ENCODE measurements at places on chromosomes 7 and 10.

- no peak for DNase-seq
Observed at GRCh38 chr10:16788125-16788524, 29.1 kb downstream of the RSU1 start.

GRCh38 chr10:22379059-22379458, 33.8 kb downstream of the SPAG6 start:
- no peak for DNase-seq

DNA sequence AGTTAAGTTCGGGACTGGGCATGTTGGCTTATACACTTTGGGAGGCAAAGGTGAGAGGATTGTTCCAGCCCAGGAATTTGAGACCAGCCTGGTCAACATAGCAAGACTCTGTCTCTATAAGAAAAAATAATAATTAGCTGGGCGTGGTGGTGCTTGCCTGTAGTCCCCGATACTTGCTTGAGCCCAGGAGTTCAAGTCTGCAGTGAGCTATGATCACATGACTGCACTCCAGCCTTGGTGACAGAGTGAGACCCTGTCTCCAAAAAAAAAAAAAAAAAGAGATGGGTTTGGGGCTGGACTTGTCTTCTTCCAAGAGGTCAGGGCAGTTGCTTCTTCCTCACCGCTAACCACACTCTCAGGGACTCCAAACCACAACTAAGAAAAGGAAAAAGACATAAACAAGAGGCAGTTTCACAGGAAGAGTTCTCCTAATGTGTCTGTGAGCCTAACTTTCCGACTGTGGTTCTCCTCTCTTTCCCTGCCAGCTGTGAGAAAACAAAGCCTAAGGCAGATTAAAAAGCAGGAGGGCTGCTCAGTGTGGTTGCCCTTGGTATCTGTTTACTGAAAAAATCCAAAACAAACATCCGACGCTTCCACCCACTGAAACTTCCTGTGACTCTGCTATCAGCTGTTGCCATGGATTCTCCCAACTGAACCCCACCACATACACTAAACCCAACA, 2.4 kb upstream of the SERPINE1 start:
- DNase-seq = no peak

GRCh38 chr10:95841661-95842498, 65.9 kb upstream of the CC2D2B start:
- no peak for DNase-seq

GRCh38 chr10:61821153-61821552, 80.3 kb upstream of the ARID5B start:
- DNase-seq = no peak

- no peak for DNase-seq
Observed at GRCh38 chr7:28685644-28686417, 272.3 kb downstream of the TRIL start.

DNA sequence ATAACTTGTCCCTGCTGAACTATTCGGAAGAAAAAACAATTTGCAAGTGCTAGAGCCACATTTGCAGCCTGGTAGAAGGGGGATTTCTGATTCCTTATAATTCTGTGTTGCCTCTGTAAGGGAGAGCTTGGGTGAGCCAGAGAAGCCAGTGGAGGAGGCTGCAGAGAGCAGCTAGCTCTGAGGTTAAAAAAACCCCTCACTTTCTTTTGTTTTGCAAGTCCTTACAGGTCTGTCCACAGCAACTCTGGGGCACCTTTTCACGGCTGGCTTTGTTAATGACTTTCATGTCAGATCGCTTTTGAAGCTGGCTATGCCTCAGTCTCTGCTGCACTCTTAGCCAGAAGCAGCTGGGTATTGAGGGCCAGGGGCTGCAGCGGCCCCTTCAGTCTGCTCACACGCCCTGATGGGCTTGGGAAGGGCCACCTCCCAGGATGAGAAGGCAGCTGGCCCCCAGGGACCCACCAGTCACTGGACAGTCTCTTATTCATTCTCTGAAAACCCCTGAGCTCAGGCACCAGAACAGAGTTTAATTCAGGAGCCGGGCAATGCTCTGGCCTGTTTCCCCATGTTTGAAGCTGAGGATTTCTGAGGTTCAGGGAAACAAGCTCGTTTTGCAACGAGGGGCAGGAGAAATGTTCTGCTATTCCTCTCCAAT, 30.9 kb downstream of the TRIM8 start:
- no peak for DNase-seq

- DNase-seq = no peak
Observed at GRCh38 chr7:133052401-133052756, 29.5 kb downstream of the CHCHD3 start.

DNA sequence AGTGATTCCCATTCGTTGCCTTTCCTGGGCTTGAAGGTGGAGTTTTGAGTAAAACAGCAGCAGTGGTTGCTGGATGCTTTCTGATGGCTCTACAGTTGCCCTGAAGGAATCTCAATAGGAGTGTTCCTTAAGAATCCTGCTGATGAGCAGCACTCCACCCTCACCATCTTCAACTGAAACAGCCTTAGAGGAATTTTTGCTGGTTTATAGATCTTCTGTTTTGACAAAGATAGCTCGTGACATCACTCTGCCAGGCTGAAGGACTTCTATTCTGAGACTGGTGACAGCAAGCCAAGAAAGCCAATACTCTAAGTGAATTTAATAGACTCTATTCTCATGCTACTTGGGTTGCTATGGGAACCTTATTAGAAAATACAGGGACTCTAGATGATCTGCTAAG, 1014.7 kb downstream of the NRG3 start:
- no peak for DNase-seq

Measured in stimulated activated CD8-positive, alpha-beta memory T cell treated with anti-CD3 and anti-CD28 coated beads, Interleukin-7, amount 100 ng/mL, for 48 hours (primary cell).